Naive thymus-derived CD8-positive, alpha-beta T cell (primary cell): ENCODE measurements at places on chromosomes 7 and 10.

DNA sequence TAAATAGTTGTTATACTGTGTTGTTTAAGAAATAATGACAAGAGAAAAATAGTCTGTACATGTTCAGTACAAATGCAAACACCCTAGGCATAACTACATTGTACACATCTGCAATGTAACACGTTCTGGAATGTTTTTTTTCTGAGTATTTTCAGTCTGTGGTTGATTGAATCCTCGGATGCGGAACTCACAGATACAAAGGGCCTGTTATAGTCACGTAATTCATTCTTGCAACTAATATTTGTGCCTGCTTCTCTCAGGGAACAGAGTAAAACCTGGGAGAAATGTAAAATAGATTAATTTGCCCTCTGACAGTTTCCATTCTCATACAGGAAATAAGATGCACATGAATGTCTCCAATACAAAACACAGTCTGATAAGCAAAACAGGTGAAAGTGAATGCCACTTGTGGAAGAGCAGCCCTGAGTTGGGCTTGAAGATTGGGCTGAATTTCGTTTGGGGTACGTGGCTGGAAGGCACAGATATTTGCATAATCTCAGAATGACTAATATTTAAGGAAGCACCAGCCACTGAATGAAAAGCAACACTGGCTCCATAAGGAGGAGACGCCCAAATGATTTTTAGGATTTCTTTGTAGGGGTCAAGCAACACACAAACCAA, 19.1 kb downstream of the DENND2A start:
- no peak for DNase-seq

DNA sequence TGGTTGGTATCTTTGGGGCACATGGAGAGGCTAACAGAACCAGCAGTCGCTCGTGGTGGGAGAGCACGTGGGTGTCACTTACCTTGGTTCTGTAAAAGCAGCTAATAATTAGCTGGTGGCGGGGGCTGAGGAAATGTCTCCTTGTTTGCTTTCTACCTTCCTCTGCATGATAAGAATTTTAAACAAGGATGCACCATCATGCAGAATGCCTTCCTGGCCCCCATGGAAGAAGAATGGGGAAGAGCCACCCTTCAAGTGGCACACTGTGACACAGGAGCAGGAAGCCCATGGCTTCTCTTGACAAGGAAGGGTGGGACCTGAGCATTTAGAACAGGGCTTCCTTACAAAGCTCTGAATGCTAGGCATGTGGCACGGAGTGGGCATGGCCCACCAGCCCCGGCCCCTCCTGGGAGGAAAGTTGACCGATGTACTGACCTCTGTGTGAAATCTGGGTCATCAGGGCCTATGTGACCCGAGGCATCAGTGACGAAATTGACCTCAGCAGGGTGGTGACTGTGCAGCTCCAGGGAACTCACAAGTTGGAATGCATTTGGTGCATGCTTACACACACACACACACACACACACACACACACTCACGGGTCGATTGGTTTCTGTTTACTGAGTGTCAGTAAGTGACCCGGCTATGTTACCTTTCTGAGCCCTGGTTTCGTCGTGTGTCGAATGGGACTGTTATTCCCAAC, 116.9 kb upstream of the ANLN start:
- no peak for DNase-seq

DNA sequence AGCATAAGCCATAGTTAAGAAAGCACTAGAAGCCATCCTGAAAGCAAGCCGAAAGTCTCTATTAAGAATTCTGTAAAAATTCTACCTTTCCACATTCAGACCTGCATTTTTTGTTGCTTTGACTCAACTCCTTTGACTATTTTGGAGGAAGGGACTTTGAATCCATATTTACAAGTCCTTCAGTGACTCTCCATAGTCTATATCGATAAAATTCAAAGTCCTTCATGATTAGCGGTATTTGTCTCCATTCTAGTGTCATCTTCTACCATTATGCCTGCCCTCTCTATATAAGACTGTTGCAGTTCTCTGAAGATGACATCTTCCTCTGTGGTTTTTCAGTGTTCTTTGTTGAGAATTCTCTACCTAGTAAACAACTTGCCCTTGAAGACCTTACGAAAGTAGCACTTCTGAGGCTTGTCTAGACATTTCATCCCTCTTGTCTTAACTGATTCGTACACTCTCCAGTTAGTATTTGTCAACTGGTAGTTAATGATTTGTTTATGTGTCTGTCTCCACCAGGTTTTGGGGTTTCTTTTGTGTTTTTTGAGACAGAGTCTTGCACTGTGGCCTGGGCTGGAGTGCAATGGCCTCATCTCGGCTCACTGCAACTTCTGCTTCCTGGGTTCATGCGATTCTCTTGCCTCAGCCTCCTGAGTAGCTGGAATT, 1.7 kb downstream of the CCSER2 start:
- DNase-seq, result peak; percentile 73

- no peak for DNase-seq
Measured at GRCh38 chr10:61662794-61663259, at the start of gene CABCOCO1. CABCOCO1 (plus strand) TSS chr10:61662929; CDS start chr10:61662973, 44 bp downstream.

DNA sequence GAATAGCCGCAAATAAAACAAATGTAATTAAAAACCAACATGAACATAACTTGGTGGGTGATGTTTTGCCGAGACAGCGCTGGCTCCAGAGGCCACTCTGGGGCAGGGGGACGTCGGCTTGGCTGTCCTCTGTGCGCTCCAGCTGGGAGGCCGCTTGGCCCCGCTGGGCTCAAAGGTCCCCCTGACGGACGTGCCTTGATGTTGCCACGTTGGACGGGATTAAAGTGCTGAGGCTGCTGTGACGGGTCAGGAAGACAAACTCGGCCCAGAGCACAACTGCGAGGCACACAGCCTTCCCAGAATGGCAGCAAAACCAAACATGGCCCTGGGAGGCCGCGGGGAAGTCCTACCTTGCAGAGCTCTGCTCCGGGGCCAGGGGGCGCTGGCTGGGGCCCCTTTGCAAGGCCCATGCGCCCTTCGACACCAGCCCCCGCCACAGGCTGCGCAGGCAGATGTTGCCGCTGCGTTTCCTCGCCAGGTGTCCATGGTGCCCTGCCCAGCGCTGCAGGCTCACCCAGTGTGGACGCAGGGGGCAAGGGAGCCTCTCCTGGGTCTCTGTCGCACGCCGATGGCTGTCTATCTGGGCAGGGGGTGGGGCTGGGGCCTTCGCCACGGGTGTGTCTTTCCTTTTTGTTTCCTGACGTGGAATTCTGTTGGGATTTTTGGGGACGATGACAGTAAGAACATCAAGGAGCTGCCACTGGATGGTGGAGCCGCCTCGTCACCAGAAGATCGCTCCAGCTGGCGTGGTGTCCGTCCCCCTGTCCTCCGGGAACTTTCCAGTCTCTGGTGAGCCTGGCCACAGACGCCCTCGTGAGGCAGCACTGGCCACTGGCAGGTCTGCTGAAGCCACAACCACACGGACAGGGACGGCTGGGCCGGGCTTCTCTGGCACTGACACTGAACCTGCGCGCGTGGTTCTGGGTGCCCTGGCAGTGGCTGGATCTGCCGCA, 99.6 kb upstream of the DIP2C start:
- no peak for DNase-seq

- DNase-seq, result no peak
Measured at GRCh38 chr7:103336761-103337160, 7.8 kb downstream of the DNAJC2 start.

- DNase-seq, result no peak
Measured at GRCh38 chr7:89332026-89332425, 536.5 kb upstream of the TEX47 start.

DNA sequence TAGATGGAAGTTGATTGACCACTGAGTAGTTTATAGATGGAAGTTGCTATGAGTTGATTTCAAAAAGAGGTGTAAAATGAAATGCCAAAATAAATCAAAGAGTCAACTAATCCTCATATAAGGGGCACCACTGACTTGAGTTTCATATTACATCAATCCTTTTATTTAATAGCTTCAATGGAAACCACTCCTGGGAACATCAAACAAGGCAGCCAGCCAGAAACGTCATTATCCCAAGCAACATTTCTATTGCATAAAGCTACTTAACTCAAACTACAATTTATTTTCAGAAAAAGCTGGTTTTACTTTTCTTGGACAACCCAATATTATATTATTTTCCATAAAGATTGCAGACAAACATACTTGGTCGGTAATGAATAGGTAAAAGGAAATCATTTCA, 162.1 kb downstream of the TSPAN12 start:
- DNase-seq, result no peak

GRCh38 chr7:137081321-137082093, 213.1 kb downstream of the CHRM2 start:
- DNase-seq, result no peak

DNA sequence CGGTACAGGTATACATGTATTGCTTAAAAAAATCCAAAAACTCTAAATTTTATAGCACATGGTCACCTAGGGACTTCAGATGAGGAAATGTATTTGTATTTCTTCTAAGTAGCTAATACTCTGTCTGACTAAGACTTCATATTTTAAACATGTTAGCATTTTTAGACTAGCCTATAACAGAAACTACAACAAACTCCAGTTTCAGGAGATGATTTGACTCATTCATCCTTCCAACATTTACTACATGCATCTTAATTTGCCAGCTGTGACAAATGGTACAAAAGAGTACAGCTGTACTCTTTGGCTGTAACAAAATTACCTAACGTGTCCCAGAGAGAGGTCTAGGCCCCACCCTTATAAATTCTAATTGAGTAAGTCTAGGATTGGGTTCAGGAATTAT, 22.2 kb downstream of the TMEM209 start:
- no peak for DNase-seq

- no peak for DNase-seq
Measured at GRCh38 chr7:101395376-101395775, 32.7 kb downstream of the COL26A1 start.

DNA sequence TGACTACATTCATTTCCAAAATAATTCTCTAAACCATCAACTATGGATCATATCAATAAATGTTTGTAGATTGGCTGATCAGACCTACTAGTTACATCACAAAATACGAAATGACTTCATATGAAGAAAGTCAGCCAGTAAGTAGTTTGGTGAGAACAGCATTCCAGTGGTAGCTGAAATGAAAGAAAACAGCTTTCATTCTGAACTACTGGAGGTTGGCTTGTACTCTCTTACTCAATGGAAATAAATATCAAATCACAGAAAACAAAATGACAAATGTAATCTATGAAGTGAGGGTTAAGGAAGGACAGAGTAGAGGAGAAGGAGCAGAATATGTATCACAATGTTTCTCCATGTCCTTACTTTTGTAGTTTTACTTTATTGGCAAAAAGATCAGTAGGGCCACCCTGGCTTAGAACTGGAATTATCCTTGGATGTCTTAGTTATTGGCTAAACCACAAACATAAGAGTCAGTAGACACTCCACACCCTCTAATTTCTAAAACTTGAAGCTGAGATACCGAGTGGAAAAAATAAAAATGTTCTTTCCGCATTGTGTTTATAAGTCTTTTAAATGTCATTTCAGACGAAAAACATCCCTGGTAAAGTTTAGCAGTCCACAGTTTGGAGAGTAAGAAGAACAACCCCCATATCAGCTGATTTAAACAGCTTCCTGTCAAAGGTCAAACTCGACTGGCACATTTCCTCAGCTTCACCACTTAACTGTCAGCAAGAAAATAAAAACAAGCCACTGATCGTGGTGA, 74.0 kb upstream of the DGKI start:
- DNase-seq, result no peak

DNA sequence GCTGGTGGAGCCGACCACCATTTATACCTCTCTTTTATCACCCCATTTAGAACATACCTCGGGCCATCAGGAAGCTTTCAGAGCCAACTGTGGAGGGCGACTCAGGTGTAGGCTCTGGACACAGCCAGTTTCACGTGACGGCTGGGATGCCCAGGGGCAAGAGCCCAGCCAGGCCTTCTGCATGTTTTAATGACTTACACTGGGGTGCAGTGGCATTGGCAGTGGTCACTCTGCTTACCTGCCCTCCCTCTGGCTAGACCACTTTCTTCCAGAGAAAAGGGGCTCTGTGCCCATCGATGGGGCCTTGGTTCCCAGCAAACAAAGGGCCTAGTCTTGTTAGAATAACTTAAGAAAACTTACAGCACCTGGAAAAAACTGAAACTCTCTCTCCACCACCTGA, 50.0 kb downstream of the PNLIPRP2 start:
- DNase-seq, result no peak

GRCh38 chr7:17773289-17773626, 167.0 kb downstream of the SNX13 start:
- no peak for DNase-seq

DNA sequence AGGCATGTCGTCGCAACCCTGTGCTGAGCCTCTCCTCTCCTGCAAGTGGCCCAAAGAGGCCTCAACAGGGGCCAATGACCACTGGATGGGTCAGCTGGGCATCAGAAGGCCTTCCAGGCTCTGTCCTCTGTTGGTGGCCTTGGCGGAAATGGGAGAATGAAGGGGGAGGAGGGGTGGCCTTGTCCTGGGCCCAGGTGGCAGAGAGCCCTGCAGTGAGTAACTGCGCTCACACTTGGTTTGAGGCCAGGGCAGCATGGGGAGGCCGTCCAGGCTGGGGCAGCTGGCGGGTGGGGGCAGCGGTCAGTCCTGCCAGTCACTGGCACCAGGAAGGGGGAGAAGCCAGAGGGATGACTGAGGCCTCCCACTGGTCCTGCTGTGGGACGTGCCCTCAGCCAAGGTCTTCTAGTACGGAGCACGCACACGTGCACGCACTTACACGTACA, 59.8 kb downstream of the LHPP start:
- DNase-seq, result no peak

DNA sequence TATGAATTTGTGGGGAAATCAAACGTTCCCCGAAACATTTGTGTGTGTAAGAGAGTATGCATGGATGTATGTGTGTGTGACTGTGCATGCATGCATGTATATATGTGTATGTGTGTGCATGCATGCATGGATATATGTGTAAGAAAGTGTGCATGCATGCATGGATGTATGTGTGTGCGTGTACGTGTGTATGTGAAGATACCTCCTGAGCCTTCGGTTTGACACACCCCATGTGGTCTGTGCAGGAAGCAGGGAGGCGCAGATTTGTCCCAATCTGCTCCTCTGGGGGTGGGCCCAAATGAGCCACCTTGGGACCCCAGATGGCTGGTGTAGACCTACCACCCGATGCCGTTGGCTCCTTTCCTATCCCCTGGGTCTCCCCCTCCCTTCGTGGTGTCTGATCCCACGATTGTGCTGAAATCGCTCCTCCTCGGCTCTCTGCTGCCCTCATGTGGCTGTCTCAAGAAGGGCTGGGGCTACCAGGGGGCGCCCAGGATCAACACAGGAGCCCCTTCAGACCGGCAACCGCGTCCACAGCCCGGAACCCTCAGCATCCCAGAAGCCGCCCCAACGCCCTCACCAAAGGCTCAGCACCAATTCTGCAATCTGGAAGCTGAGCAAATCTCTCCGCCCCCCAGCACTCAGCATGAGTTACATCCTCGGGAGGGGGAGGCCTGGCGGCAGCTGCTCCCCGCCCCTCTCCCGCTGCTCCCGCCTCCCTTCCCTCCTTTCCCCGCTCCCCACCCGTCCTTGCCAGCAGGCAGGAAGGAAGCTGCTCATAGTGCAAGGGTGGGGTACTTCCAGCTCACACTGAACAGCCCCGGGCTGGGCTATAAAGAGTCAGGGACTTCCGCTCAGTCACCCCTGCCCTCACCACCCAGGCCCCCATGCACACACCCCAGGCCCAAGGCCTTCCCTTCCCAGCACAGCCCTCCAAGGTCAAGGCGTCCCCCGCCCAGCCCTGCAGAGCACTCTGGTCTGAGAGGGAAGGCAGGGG, 2.3 kb upstream of the NOS3 start:
- peak; percentile 76 for DNase-seq
